ENCODE measurements at places on chromosomes 1 and 21.
A peak's percentile ranks its signal among the peaks of the same experiment; 100 is the strongest.

- H3K4me3 ChIP-seq: no peak overlapping the region
- no peaks in the 10 kb centered on the region for H3K36me3 ChIP-seq
- no peak for DNase-seq
- no peaks in the 10 kb centered on the region for H3K27me3 ChIP-seq
- H3K4me1 ChIP-seq: no peaks in the 10 kb centered on the region
These were observed 100.4 kb downstream of the LHX8 start for GRCh38 chr1:75234562-75234961.

GRCh38 chr1:198656500-198656932 lies 17.7 kb downstream of the PTPRC start:
- peak overlapping the region; percentile 75 for H3K4me3 ChIP-seq
- H3K4me1 ChIP-seq: peaks cover 67% of the 10 kb centered on the region
- H3K27ac ChIP-seq: peak overlapping the region; percentile 92
- no peaks in the 10 kb centered on the region for H3K27me3 ChIP-seq

- peaks cover 12% of the 10 kb centered on the region for H3K4me1 ChIP-seq
- peak; percentile 30 for DNase-seq
- H3K36me3 ChIP-seq: peaks cover 2% of the 10 kb centered on the region
- peaks cover 51% of the 10 kb centered on the region for H3K27me3 ChIP-seq
- H3K4me3 ChIP-seq: peak overlapping the region; percentile 53
- no peak overlapping the region for H3K27ac ChIP-seq
These were observed 1.9 kb downstream of the CSMD2 start for GRCh38 chr1:34162852-34163766.

DNA sequence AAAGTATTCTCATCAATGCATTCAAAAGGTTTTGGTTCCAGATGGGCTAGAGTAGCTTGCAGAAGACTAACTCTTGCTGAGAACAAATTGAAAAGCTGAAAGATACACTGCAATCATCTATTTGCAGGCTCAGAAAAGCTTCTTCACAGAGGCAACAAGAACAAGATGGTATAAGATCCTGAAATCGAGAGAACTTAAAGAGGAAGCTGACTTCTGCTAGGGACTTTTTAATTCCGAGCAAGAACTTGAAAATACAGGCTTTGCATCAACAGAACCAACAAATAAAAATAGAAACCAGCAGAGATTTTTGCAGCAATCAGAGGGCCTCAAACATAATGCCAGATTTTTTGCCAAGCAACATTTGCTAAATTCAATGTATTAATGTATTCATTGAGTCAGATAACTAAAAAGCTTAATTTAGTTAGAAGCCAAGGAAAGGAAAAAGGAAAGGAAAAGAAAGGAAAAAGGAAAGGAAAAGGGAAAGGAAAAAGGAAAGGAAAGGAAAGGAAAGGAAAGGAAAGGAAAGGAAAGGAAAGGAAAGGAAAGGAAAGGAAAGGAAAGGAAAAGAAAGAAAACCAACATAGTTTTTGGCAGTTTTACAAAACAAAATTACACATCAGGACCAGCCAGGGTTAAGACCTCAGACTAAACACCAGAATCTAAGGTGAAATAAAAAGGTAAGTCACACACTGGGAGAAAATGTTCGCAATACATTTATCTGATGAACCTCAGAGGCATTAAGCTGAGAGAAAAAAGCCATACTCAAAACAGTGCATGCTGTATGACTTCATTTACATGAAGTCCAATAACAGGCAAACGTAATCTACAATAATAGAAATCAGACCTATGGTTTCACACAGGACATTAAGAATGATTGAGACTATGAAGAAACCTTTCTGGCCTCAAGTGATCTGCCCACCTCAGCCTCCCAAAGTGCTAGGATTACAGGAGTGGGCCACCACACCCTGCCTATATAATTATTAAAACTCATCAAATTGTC lies 42.6 kb downstream of the FAF1 start:
- no peak overlapping the region for H3K27ac ChIP-seq
- H3K4me3 ChIP-seq: no peak overlapping the region
- H3K36me3 ChIP-seq: peaks cover 18% of the 10 kb centered on the region
- DNase-seq: no peak
- no peaks in the 10 kb centered on the region for H3K27me3 ChIP-seq

GRCh38 chr1:190084552-190084951 lies 393.1 kb downstream of the BRINP3 start:
- H3K27ac ChIP-seq: no peak overlapping the region
- H3K36me3 ChIP-seq: no peaks in the 10 kb centered on the region
- no peak for DNase-seq
- H3K4me3 ChIP-seq: no peak overlapping the region

GRCh38 chr1:226723657-226724532 lies 15.2 kb downstream of the ITPKB start:
- peak overlapping the region; percentile 83 for H3K27ac ChIP-seq
- H3K4me1 ChIP-seq: peaks cover 93% of the 10 kb centered on the region
- no peak for DNase-seq
- peaks cover 76% of the 10 kb centered on the region for H3K36me3 ChIP-seq

GRCh38 chr1:45306319-45306718 lies 20.4 kb upstream of the HPDL start:
- peaks cover 35% of the 10 kb centered on the region for H3K4me1 ChIP-seq
- peak overlapping the region; percentile 45 for H3K4me3 ChIP-seq
- no peaks in the 10 kb centered on the region for H3K36me3 ChIP-seq
- peak; percentile 58 for DNase-seq
- H3K27ac ChIP-seq: peak overlapping the region; percentile 31

GRCh38 chr1:109799445-109799844 lies 35.7 kb upstream of the EPS8L3 start:
- no peak overlapping the region for H3K27ac ChIP-seq
- no peak overlapping the region for H3K4me3 ChIP-seq
- no peak for DNase-seq
- no peaks in the 10 kb centered on the region for H3K36me3 ChIP-seq
- H3K27me3 ChIP-seq: no peaks in the 10 kb centered on the region
- peaks cover 90% of the 10 kb centered on the region for H3K4me1 ChIP-seq

- peak; percentile 74 for DNase-seq
- H3K36me3 ChIP-seq: no peaks in the 10 kb centered on the region
- H3K4me1 ChIP-seq: peaks cover 1% of the 10 kb centered on the region
- no peak overlapping the region for H3K27ac ChIP-seq
These were observed 38.5 kb upstream of the PDE9A start for GRCh38 chr21:42614811-42615351.

DNA sequence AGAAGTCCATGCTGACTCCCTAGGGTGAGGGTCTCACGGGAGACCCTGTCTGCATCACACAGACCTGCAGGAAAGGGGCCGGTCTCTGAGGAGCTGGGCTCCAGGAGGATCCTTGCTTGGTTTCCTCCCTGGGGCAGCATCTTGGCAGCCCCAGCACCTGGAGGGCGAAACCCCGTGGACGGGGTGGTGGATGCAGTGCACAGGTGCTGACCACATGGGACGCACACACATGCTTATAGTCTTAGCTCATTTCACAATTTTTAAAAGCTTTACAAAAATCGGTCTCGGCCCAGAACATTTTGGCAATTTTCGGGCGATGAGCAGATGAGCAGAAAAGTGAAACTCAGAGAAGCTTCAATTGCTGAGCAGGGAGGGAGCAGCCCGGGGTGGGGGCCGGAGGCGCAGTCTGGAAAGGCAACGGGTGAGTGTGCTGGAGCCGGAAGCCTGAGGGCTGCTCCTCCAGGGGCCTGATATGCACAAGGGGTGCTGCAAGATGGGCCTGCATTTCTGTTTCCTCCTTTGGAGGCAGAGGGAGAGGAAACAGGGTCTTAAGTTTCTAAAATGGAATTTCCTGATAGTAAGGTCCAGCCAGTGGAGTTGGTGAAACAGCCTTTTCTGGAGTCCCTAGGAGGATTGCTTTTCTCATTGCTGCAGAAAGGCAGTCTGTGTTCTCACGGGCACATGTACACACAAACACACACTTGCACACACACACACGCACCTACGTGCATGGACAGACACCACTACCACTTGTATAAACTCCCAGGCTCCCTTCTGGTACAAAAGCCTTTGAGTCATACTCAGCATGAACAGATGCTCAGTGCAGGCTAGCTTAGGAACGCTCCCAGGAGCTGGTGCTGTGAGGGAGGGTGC lies 60.6 kb downstream of the SCCPDH start:
- peak overlapping the region; percentile 55 for H3K27ac ChIP-seq
- peaks cover 3% of the 10 kb centered on the region for H3K36me3 ChIP-seq
- DNase-seq: peak; percentile 51
- peaks cover 32% of the 10 kb centered on the region for H3K4me1 ChIP-seq
- peak overlapping the region; percentile 61 for H3K4me3 ChIP-seq

DNA sequence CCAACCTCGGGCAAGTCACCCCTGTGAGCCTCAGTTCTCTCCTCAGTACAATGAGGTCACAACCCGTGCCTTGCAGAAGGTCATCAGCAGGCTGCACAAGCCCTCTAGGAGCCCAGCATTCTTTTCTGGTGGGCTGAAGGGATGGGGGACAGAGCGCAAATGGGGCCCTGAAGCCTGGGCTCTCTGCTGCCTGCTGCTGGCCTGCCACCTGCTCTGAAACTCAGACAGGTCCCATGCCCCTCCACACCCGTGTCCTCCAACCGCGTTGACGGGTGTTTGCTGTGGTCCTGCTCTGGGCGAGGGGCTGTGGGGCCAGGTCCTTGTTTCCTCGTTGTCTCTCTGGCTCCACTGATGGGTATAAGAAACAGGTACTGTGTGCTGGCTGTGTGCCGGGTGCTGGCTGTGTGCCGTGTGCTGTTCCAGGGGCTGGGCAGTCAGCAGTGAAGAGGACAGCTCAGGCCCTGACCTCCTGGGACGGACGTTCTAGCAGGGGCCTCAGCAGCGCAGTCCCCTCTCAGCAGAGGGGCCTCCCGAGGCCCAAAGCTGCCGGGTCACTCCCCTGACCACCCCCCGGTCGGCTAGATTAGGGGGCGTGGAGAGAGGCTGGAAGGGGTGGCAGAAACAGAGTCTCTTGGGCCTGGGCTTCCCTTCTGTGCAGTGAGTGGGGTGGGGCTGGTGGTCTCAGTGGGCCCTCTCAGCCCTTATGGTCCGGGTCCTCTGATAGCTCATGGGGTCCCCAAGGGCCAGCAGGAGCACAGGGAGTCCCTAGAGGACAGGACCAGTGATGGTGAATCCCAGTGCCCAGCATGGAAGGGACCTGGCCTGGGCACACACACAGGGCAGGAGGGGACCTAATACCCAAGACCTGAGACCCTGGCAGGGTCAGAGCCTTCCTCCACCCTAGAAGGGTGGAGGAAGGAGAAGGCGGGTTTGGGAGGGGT lies 42.1 kb downstream of the DMRTB1 start:
- H3K27ac ChIP-seq: no peak overlapping the region
- H3K4me1 ChIP-seq: peaks cover 8% of the 10 kb centered on the region
- no peak for DNase-seq
- H3K27me3 ChIP-seq: no peaks in the 10 kb centered on the region
- no peaks in the 10 kb centered on the region for H3K36me3 ChIP-seq

- no peak for DNase-seq
- no peak overlapping the region for H3K4me3 ChIP-seq
- H3K4me1 ChIP-seq: no peaks in the 10 kb centered on the region
- no peaks in the 10 kb centered on the region for H3K36me3 ChIP-seq
- no peak overlapping the region for H3K27ac ChIP-seq
- no peaks in the 10 kb centered on the region for H3K27me3 ChIP-seq
These were observed 70.7 kb upstream of the DAB1 start for GRCh38 chr1:57494530-57495079.

GRCh38 chr21:14545906-14546480 lies at the start of gene SAMSN1:
SAMSN1 (minus strand) TSS chr21:14546315; CDS start chr21:14546261, 54 bp downstream.
- no peaks in the 10 kb centered on the region for H3K27me3 ChIP-seq
- peak within 1 kb of the TSS; percentile 90 for H3K27ac ChIP-seq
- peak; percentile 89 for DNase-seq
- peak within 1 kb of the TSS; percentile 99 for H3K4me3 ChIP-seq

DNA sequence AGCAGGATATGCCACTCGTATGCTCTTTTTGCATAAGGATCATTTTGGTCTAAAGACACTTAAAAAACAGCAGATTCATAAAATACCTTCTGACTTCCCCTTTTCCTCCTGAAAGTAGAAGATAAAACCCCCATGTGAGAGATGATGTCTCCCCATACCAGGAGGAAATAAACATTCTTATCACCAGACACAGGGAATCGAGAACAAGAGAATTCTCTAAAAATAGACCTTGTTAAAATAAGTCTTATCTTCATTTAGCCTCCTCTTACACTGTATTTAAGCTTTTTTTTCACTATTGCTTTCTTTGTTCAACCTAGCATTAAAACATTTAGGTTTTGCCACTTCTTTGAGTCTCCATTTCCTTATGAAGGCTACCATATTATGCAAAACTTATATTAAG lies 709.3 kb downstream of the KCNT2 start:
- no peaks in the 10 kb centered on the region for H3K4me1 ChIP-seq
- no peak for DNase-seq
- no peaks in the 10 kb centered on the region for H3K36me3 ChIP-seq
- no peaks in the 10 kb centered on the region for H3K27me3 ChIP-seq
- no peak overlapping the region for H3K27ac ChIP-seq

GRCh38 chr21:32474179-32475059 lies 61.9 kb downstream of the EVA1C start:
- H3K27me3 ChIP-seq: no peaks in the 10 kb centered on the region
- no peak for DNase-seq
- peaks cover 8% of the 10 kb centered on the region for H3K4me1 ChIP-seq
- H3K27ac ChIP-seq: no peak overlapping the region

GRCh38 chr1:162682013-162682419 lies 49.8 kb downstream of the DDR2 start:
- no peak overlapping the region for H3K27ac ChIP-seq
- no peaks in the 10 kb centered on the region for H3K4me1 ChIP-seq
- peaks cover 1% of the 10 kb centered on the region for H3K27me3 ChIP-seq

- H3K4me1 ChIP-seq: no peaks in the 10 kb centered on the region
- H3K4me3 ChIP-seq: no peak overlapping the region
- H3K27ac ChIP-seq: no peak overlapping the region
- DNase-seq: no peak
These were observed 32.4 kb downstream of the ZBTB18 start for GRCh38 chr1:244083383-244083943.

DNA sequence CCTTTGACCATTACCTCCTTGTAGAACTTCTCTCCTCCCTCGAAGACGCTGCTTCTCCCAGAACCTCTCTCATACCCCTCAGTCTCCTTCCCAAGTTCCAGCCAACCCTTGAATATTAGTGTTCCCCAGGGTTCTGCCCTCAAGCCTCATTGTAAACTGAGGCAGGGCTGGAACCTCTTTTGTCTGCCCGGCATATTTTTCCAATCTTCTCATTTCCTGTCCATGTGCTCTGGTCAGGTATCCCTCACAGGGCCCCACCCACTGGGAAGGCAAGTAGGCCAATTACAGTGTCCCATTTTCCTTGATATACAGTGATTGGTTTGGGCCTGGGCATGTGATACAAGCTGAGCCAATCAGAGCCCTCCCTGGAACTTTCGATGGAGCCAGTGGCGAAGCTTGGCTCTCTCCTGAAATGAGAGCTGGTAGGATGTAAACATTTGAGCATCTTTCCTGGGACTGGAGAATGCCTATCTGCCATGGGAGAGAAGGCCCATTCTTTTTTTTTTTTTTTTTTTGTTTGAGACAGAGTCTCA lies 57.1 kb upstream of the ID3 start:
- H3K27me3 ChIP-seq: no peaks in the 10 kb centered on the region
- H3K27ac ChIP-seq: no peak overlapping the region
- no peaks in the 10 kb centered on the region for H3K36me3 ChIP-seq
- peaks cover 87% of the 10 kb centered on the region for H3K4me1 ChIP-seq

All from activated CD8-positive, alpha-beta T cell treated with anti-CD3 and anti-CD28 coated beads, Interleukin-2, amount 10 ng/mL, durations not matched to agents 7 days and 5 days (primary cell).